ENCODE measurements at places on chromosomes 7 and 10.

DNA sequence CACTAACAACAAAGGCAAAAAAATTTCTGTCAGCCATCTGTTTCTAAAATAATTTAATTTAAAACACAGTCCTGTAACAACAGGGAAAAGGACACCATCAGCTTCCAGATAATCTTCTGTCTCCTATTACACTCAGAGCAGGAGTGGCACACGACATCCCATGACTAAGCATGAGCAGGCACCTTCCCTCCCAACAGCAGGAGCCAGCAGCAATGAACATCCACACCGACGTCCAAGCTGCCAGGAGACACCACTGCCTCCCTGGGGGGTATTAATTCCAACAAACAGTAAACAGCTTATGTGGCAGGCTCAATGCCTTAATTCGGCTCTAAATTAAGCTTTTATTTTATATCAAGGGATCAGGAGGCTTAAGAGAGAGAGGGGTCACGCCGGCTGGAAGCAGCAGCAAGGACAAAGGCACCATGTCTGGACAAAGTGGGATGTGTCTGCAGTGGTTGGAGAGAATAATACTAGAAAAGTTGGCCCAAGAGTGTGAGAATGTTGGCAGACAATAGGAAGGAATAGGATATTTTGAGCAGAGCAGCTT is 45.7 kb downstream of the KIAA1549 start:
- DNase-seq, result peak; percentile 92

- peak; percentile 77 for DNase-seq
Observed at GRCh38 chr10:31644931-31645633, 283.5 kb downstream of the ARHGAP12 start.

GRCh38 chr7:139330333-139331030 is 10.7 kb upstream of the FMC1 start:
- DNase-seq, result no peak

DNA sequence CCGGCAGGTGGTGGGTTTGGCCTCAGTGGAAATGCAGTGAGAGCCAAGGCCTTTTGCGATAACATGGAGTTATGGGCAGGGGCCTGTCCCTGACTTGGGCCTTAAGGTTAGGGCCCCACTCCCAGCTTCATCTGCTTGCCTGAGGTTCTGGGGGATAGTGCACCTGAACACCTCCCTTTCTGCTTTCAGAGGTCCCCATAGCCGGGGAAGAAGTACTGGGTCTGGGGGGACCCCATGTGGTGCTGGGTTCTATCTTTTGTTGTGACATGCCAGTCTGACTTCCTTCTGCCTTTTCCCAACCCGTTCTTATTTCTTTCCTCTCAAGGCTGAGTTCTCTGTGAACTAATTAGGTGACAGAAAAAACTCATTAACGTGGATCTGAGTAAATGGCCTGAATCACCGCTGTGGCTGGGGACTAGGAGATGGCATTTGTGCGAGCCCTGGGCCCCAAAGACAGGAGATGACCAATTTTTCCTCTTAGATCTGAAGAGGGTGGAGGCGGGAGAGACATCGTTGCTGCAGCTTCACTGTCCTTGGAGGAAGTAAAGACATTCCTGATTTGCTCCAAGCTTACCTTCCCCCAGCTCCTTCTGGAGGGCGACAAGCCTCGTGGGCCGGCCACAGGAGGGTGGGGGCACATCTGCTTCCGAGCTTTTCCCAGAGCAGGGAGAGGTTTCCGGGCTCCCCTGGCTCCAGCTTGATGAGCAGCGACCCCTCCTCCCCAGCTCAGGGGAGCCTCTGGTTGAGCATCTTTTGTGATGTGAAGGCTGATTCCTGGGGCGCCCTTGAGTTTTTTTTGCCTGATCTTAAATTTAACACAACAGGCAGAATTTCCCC is 2.0 kb downstream of the AGAP3 start:
- DNase-seq, result peak; percentile 41

- DNase-seq, result peak; percentile 52
Observed at GRCh38 chr10:29783201-29783947, 148.6 kb upstream of the SVIL start.
